Smooth muscle cell of the pulmonary artery (primary cell): ENCODE measurements at places on chromosomes 16 and 17. TPM values are rescaled to one million over a fixed set of nuclear protein-coding genes. Genes with fewer than 3 reads are reported as not detected.

Gene CDRT15
- not detected in 2 replicates for total RNA-seq

Gene TBC1D3E
- total RNA-seq = 0.65 TPM in 1 of 2 replicates, not detected in the other

Gene C17orf50
- not detected in 2 replicates for total RNA-seq

Gene DPEP3
- not detected in 2 replicates for total RNA-seq

Gene TAC4
- not detected in 2 replicates for total RNA-seq

Gene ZG16
- total RNA-seq = not detected in 2 replicates

Gene MMP28
- 0.65 and 1.8 TPM in 2 replicates for total RNA-seq

Gene SPN
- total RNA-seq = not detected in 2 replicates

Gene KCNG4
- total RNA-seq = not detected in 2 replicates

Gene CBFA2T3
- not detected in 2 replicates for total RNA-seq

Gene UBTF
- 37.5 and 41.2 TPM in 2 replicates for total RNA-seq

Gene TERB1
- total RNA-seq = 0.07 TPM in 1 of 2 replicates, not detected in the other

Gene TBX21
- total RNA-seq = not detected in 2 replicates

Gene IL34
- total RNA-seq = 8.1 and 27.3 TPM in 2 replicates

Gene CCL11
- total RNA-seq = not detected in 2 replicates

Gene C16orf86
- 2.7 and 3.3 TPM in 2 replicates for total RNA-seq

Gene FOXL1
- 16.4 and 17.4 TPM in 2 replicates for total RNA-seq

Gene GPR142
- 0.26 TPM in 1 of 2 replicates, not detected in the other for total RNA-seq

Gene ESRP2
- 0.07 TPM in 2 replicates for total RNA-seq

Gene QPRT
- 5.2 and 13.9 TPM in 2 replicates for total RNA-seq

Gene IRX5
- 0.43 and 0.98 TPM in 2 replicates for total RNA-seq

Gene PHF12
- 16.7 and 26.8 TPM in 2 replicates for total RNA-seq

Gene DPEP1
- not detected in 2 replicates for total RNA-seq

Gene ABCA10
- total RNA-seq = 1.3 and 4.0 TPM in 2 replicates

Gene KRTAP4-6
- not detected in 2 replicates for total RNA-seq

Gene RETREG3
- total RNA-seq = 58.5 and 62.9 TPM in 2 replicates

Gene RNF43
- 0.20 TPM in 1 of 2 replicates, not detected in the other for total RNA-seq

Gene FGF11
- 12.9 and 16.7 TPM in 2 replicates for total RNA-seq

Gene SHMT1
- 3.7 and 4.6 TPM in 2 replicates for total RNA-seq

Gene KRTAP4-8
- total RNA-seq = not detected in 2 replicates

Gene CDK5RAP3
- total RNA-seq = 69.5 and 106 TPM in 2 replicates

Gene WNT9B
- total RNA-seq = not detected in 2 replicates

Gene VMO1
- 0.33 TPM in 2 replicates for total RNA-seq

Gene LGALS9C
- total RNA-seq = not detected in 2 replicates

Gene DUSP3
- 68.1 and 92.4 TPM in 2 replicates for total RNA-seq

Gene KCNJ2
- total RNA-seq = 2.9 and 5.2 TPM in 2 replicates

Gene JPH3
- total RNA-seq = 0.03 TPM in 1 of 2 replicates, not detected in the other

Gene PABPN1L
- total RNA-seq = not detected in 2 replicates
